ENCODE measurements at places on chromosomes 2 and 18.
A peak's percentile ranks its signal among the peaks of the same experiment; 100 is the strongest.

- DNase-seq = no peak
Measured at GRCh38 chr2:208210688-208211451, 21.0 kb upstream of the C2orf80 start.

DNA sequence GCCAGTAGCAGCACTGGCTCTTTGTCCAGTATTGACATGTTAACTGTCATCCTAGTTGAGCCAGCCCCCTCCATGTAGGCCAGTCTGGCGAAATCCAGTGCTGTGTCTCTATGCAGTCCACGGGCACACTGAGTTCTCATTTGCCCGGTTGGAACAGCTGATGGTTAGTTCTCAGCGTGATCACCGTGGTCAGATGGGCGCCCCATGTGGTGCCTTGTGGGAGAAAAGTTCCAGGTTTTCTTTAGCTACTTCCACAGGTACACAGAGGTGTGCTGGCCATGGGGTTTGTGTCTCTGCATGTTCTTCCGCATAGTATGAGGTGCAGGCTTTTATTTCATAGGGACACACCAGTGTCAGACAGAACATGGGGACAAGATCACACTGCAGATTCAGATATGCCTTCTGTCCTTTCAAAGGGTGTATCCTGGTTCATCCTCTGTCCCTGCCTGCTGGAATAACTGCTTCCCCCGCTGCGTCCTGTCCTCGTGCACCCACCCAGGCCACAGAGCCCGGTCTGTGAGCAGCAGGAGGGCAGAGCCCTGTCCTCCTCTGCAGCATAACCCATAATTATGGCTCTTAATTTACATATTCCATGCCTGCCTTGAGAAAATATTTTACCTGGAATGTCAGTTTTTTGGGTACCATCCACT lies 334.1 kb downstream of the GBX2 start:
- DNase-seq = no peak

DNA sequence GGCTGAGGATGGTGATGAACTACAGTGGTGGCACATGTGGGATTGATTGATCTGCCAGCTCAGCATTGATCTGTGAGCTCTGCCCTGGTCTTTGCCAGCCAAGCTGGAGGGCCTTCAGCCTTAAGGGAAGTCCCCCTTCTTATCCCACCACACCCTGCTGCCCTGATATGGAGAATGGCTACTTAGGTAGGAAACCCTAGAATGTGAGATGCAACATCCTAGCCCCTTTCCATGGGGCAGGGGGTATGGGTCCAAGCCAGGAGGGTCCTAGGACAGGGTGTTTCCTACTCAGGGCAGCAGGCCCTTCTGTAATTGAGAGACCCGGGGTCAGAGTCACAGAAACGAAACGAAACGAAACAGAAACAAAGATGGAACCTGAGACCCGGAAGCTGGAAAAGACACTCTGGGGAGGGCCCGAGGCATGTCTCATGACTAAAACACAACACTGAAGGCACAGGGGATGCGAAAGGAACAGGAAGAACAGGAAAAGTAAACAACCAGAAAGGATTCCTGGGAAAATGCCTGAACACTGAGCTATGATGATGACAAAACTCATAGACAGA lies 16.9 kb upstream of the SULT1C2 start:
- DNase-seq = peak; percentile 87

DNA sequence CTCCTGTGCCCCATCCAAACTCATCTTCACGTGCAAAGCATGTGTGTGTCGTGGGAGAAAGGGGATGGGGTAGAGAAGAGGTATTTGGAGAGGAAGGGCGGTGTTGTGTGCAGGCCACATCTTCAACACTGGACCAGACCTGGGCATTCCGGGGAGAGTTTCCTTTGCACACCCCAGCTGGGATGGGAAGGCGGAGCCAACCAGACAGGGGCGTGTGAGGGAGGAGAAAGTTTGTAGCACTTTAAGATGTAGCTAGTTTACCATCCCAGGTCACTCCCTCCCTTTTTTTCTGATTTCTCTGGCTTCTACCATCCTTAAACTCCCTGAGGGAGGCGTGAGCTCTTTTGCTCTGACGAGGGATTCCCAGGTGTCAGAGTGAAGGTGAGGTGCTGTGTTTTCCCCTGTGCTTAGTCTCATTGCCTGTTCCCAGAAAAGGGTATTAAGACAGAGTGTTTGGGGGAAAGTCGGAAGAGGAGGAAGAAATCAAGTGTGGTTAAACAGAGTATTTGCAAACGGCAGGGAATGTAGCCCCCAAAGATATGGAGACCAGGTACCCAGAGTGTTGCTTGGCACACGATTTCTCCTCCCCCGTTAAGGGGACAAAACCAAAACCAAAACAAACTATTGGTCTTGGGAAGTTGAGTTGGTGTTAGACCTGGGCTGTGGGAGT lies 1.6 kb downstream of the SETBP1 start:
- peak; percentile 44 for DNase-seq

- DNase-seq = no peak
Measured at GRCh38 chr2:70041663-70042062, 45.6 kb upstream of the PCBP1 start.
